T-helper 17 cell (primary cell): ENCODE measurements at places on chromosomes 6 and 20. TPM values are rescaled to one million over a fixed set of nuclear protein-coding genes. Genes with fewer than 3 reads are reported as not detected.

Gene C20orf144
- 0.13 TPM for total RNA-seq

Gene ZNF391
- total RNA-seq: 0.60 TPM

DNA sequence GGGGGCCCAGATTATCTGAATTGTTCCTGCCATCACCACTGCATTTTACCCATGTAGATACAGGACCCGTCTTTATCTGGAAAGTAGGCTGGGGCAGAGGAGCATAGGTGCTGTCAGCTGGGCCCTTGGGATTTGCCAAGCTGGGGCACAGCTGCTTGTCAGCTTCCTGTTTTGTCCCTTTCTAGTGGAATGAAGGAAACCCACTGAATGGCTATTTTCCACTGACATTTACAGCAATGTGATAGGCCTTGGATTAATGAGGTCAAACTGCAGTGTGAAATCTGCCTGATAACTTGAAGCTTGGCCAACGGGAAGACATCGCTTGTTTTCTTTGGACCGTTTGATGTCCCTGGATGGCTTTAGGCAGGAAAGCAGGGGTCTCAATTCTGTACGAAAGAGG, 6.7 kb downstream of the PPP1R16B start:
- peaks cover 63% of the 10 kb centered on the region for H3K4me1 ChIP-seq
- DNase-seq: no peak
- peak overlapping the region; percentile 68 for H3K27ac ChIP-seq
- H3K27me3 ChIP-seq: no peaks in the 10 kb centered on the region
- H3K36me3 ChIP-seq: peaks cover 5% of the 10 kb centered on the region

DNA sequence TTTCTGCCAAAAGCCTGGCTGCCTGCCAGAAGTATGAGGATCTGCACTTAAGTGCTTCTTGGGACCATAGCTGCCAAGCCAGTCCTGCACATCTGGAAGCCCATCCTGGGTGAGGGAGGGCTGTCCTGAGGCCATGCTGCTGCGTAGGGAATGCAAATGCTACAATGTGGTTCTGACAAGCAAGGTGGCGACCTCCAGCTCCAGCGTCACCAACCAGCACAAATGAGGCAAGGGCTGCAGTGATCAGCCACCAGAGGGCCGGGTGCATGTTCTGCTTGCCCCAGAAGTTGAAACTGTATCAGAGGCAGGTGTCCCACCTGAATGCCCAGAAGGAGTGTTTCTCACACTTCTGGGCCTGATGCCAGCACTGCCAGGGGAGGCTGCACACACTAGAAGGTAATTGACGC, 99.1 kb upstream of the KCNQ5 start:
- no peaks in the 10 kb centered on the region for H3K4me1 ChIP-seq
- H3K36me3 ChIP-seq: no peaks in the 10 kb centered on the region
- no peak for DNase-seq
- no peak overlapping the region for H3K4me3 ChIP-seq
- peaks cover 16% of the 10 kb centered on the region for H3K27me3 ChIP-seq
